ENCODE measurements at places on chromosomes 5 and 9.

DNA sequence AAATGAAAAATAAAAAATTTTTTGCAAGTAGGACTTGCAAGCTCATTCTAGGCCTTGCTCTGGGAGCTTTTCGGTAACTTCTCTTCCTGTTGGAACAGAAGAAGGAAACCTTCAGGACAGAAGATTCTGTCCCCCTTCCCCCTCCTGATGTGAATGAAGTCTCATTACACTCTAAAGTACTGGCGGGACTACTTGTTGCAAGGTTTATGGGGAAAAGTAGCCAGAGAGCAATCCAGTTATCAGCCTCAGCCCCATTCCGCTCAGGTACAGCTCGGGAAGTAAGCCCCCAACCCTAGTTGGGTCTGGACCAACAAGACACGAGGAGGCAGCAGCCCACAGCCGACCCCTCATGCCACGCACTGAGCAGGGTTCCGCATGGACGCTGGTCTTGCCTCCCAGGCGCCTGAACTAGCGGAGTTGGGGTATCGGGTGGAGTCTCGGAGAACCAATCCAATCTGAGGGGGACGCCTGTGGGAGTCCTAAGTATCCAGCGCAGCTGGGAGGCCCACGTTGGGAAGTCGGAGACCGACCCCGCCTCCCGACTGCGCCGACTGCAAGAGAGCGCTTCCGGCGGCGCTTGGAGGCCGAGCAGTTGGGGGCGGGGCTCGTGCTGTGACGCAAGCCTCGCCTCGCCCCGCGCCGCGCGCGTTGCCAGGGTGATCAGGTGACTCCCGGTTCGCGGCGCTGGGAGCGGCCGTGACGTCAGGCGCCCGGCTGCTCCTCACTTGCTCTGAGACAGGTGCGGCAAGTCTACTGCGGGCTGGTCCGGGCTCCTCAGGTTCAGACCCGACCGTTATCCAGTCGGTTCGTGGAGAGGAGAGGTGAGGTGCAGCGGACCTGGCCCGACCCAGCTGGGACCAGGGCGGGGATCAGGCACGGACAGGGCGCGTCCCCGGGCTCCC lies at the start of gene CYSTM1:
Gene CYSTM1, plus strand, starts transcription at position 724 of the 902 bp plus-strand sequence. CDS start 19,278 bp downstream, outside the sequence.
- DNase-seq, result peak; percentile 99

DNA sequence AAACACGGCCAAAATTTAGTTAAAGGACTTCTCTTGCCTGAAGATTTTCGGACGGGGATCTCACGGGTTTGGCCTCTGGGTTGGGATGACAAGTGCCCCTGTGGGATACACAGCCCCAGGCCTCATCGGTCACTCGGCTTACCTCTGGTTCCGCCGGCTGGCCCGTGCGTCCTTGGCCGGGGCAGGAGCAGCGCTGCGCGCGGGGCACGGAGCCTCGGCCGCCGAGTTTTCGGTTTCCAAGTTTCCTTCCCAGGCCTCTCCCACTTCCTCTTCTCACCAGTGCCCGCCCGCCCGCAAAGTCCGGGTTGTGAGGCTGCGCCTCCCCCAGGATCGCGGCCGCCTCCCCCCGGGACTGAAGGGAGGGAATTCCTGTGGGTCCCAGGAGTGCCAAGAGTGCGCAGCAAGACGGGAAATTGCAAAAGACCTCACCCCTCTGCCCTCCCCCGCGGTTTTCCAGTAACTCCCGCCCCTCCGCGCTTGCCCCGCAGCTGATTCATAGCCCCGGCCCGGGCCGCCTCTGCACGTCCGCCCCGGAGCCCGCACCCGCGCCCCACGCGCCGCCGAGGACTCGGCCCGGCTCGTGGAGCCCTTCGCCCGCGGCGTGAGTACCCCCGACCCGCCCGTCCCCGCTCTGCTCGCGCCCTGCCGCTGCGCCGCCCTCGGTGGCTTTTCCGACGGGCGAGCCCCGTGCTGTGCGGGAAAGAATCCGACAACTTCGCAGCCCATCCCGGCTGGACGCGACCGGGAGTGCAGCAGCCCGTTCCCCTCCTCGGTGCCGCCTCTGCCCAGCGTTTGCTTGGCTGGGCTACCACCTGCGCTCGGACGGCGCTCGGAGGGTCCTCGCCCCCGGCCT lies at the start of gene OSMR:
Gene OSMR, plus strand, starts transcription at position 487 of the 853 bp plus-strand sequence. CDS start 23,033 bp downstream, outside the sequence.
- peak; percentile 15 for DNase-seq

- no peak for DNase-seq
These were observed 105.1 kb downstream of the MED10 start for GRCh38 chr5:6273090-6273735.

GRCh38 chr9:70747261-70747718 lies 332.8 kb upstream of the KLF9 start:
- no peak for DNase-seq

DNA sequence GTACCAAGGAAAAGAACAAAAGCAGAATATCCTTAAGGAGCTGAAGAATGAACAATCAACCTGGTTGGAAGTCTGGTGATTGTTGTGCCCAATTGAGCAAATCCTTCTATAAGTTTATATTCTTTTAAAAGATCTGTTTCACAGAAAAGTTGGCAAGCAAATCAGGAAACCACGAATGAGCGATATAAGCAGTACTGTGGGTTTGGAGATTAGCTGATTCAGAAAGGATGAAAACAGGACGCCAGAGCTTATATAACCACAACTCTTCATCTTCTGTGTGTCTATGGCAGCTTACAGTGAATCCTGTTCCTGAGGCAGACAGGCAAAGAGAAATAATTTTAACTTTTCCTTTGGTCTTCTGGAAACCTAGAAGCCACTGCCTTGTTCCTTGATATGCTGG lies 61.7 kb downstream of the SLC38A9 start:
- no peak for DNase-seq

GRCh38 chr5:147831465-147831864 lies at the start of gene SPINK1:
Gene SPINK1, minus strand, starts transcription at chr5:147831671. Its CDS starts 94 bp downstream, at chr5:147831577.
- peak; percentile 91 for DNase-seq

GRCh38 chr5:169097374-169098326 lies 203.3 kb downstream of the SLIT3 start:
- no peak for DNase-seq

DNA sequence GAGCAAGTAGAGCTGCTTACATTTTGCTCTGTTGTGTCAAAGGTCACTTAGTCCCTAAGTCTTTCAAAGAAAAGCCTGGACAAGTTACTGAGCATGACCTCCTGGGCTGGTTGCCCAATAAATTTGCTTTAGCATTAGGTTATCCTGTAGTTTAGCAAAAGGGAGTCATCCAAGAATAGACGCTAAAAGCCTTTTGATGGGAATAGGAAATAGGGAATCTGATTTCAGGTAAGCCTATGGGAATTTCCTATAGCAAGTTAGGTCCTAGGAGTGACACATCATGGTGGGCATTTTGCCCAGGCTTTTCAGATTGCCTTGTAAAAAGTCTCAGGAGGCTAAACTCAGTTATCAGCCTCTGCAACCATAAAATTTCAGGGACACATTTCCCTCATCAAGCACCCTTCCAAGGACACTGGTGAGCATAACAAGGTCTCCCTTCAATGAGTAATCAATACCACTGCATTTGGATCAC lies 67.6 kb upstream of the RANBP3L start:
- no peak for DNase-seq

- no peak for DNase-seq
These were observed 51.5 kb downstream of the FGF1 start for GRCh38 chr5:142634216-142635011.

GRCh38 chr5:35285011-35285410 lies 54.7 kb upstream of the PRLR start:
- no peak for DNase-seq

DNA sequence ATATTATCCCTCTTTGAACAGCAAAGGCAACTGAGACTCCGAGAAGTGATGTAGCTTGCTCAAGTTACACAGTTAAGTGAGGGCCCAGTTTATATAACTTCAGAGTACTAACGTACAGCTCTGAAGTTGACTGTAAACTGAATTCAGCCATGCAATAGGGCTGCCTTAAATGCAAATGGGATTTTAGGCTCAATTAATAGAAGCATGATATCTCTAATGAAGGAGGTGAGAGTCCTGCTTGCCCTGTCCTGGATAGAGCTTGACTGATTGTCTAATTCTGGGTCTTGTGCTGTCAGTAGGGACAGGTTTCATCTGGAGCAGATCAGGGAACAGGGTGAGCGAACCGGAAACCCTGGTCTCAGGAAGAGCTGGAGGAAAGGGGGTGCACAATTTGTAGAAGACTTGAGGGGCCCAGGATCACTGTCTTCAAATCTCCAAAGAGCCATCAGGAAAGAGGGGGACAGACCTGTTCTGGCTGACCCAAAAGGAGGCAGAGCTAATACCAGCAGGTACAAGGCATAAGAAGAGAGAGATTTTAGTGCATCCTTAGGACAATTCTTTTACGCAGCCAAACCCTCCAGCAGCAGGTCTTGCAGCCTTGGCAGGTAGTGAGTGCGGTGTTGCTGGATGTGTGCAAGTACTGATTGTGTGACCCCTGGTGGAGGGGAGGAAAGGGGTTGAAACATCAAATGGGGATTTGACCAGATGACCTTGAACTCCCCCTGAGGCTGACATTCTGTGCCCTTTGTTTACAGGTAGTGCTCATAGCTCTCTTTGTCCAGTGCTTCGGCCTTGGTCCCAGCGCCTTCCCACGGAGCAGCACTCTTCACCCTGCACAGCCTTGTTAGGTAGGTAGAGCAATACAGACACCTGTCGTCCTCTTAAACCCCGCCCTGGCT lies 13.0 kb downstream of the GSN start:
- no peak for DNase-seq

DNA sequence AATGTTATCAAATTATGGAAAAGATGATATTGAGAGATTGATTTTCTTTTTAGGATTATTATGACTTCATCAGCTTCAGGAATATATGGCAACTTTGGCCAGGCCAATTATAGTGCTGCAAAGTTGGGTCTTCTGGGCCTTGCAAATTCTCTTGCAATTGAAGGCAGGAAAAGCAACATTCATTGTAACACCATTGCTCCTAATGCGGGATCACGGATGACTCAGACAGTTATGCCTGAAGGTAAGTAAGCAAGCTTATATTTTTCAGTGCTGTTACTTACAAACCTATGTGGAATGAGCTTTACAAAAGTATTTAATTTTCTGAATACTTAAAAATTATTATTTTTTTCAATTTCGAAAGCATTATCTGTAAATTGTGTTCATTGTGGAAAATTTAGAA lies 26.5 kb downstream of the HSD17B4 start:
- no peak for DNase-seq

DNA sequence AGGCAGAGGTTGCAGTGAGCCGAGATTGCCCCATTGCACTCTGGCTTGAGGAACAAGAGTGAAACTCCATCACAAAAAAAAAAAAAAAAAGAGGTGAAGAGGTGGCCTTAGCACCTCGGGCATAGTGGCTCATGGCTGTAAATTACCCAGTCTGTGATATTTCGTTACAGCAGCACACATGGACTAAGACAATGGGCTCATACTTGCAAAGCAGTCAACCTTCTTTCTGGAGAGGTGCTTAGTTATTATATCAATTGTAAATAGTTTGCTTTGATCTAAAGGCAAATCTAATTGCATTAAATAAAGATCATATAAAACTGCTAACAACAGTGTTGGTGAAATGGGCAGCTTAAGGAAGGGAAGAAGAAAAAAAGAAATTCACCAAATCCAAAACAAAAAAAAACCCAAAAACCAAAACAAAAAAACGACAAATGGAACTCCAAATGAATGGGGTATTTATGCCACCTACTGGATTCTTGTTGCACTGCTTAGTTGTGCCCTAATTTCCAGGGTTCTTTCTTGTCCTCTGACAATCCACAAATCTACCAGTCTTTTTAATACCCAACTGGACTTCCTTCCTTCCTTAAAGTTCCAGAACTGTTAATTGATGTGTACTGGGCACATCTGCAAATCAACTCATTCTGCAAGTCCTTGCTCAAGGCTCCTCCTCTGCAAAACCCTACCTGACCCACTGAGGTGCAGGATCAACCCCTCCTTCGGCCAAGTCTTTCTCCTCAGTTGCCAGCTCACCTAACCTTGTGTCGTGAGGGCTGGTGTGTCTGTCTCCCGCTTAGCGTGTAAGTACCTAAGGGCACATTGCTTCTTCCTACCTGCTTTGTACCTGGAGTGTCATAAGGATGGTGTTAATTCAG lies 35.0 kb upstream of the DMRT1 start:
- DNase-seq, result peak; percentile 23

All from small intestine (tissue), 16 donors.